Endodermal cell (in vitro differentiated cells): ENCODE measurements at places on chromosomes 13 and 19. TPM values are rescaled to one million over a fixed set of nuclear protein-coding genes. Genes with fewer than 3 reads are reported as not detected.

DNA sequence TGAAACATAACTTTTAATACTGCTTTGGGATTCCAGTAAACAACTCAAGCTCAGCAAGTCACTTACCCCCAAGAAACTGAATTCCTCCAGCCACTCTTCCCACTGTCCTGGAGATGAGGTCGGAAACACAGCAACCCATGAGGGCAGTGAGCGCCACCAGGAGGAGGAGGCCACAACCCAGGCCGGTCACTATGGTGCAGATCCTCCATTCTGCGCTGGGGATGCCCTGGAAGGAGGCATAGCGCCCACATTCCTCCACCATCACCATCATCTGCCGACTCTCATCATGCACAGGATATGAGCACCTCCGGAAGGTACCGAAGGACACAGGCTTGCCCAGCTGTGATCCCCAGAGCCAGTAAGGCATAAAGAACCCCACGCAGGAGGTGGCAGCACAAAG lies 2.2 kb downstream of the LHFPL6 start:
- peaks cover 36% of the 10 kb centered on the region for H3K27me3 ChIP-seq
- H3K4me3 ChIP-seq, result peak overlapping the region; percentile 29
- H3K36me3 ChIP-seq, result no peaks in the 10 kb centered on the region
- no peak overlapping the region for H3K27ac ChIP-seq
- peaks cover 4% of the 10 kb centered on the region for H3K4me1 ChIP-seq
- DNase-seq, result peak; percentile 86

DNA sequence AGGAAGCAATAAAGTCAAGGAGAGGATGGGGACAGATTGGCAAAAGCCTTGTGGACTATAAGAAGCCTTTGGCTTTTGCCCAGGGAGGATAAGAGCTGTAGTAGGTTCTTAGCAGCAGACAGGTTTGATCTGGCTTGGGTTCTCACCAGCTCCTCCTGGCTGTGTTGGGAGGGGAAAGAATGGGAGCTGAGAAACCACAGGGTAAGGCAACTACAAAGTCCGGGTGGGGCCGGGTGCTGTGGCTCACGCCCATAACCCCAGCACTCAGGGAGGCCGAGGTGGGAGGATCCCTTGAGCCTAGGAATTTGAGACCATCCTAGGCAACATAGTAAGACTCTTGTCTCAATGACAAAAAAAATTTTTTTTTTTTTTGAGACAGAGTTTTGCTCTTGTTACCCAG lies 20.6 kb downstream of the NECTIN2 start:
- H3K4me1 ChIP-seq, result no peaks in the 10 kb centered on the region
- DNase-seq, result no peak
- no peaks in the 10 kb centered on the region for H3K27me3 ChIP-seq
- peaks cover 81% of the 10 kb centered on the region for H3K36me3 ChIP-seq
- no peak overlapping the region for H3K27ac ChIP-seq

GRCh38 chr19:39923862-39924261 lies 10.6 kb downstream of the FCGBP start:
- H3K36me3 ChIP-seq, result no peaks in the 10 kb centered on the region
- no peak overlapping the region for H3K27ac ChIP-seq
- H3K4me3 ChIP-seq, result no peak overlapping the region

GRCh38 chr13:99018418-99019180 lies 40.7 kb upstream of the DOCK9 start:
- H3K27ac ChIP-seq, result no peak overlapping the region
- DNase-seq, result no peak
- no peaks in the 10 kb centered on the region for H3K4me1 ChIP-seq
- H3K27me3 ChIP-seq, result no peaks in the 10 kb centered on the region
- no peaks in the 10 kb centered on the region for H3K36me3 ChIP-seq
- H3K4me3 ChIP-seq, result no peak overlapping the region

DNA sequence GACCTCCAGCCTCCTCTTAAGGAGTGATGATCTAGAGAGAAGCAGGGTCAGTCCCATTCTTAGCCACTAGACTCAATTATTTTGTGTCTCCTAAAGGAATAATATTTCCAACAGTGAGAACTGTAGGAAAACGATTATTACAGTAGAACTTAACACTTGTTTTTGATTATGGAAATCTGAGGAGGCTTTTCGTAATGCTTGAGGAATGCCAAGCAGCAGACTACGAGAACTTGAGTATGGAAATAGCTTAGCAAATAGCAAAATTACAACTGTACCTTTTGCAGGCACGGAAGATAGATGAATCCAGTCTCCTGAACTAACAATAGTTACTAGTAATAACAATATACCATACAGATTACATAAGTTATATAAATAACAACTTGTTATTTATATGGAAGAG lies 12.2 kb downstream of the BRD4 start:
- no peaks in the 10 kb centered on the region for H3K27me3 ChIP-seq
- H3K4me1 ChIP-seq, result peaks cover 14% of the 10 kb centered on the region
- no peaks in the 10 kb centered on the region for H3K36me3 ChIP-seq
- DNase-seq, result no peak
- H3K4me3 ChIP-seq, result no peak overlapping the region
- no peak overlapping the region for H3K27ac ChIP-seq

DNA sequence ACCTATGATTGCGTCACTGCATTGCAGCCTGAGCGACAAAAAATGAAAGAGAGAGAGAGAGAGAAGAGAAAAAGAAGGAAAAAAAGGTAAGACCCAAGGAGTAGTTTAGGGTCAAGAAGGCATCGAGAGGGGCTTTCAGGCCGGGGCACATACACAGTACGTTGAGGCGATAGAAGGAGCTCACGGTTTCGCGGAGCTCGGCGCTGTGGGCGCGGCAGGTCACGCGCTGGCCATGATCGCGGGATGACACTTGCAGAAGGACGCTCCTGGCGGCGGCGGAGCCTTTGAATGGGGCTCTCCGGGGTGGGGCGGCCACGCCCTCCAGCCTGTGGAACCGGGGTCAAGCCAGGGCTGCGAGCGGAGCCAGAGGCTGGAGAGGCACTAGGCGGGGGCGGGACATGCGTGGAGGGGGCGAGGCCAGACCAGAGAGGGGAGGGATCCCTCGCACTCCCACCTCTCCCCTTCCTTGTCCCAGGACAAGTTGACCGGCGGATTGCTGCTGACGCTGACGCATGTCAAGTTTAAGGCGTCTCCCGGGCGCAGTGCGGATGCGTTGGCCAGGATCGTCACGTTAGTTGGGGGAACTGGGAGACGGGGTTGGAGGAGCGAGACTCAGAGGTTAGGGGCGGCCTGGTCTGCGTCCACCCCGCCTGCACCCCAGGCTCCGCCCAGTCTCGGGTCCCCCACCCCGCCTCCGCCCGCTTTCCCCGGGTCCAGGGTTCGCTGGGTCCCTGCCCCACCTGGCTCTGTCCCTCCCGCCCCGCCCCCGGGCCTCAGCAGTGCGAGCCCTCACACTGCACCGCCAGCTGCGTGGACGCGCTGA lies 6.9 kb downstream of the NPHS1 start:
- peak; percentile 77 for DNase-seq
- H3K27ac ChIP-seq, result no peak overlapping the region
- no peaks in the 10 kb centered on the region for H3K4me1 ChIP-seq
- H3K36me3 ChIP-seq, result no peaks in the 10 kb centered on the region

DNA sequence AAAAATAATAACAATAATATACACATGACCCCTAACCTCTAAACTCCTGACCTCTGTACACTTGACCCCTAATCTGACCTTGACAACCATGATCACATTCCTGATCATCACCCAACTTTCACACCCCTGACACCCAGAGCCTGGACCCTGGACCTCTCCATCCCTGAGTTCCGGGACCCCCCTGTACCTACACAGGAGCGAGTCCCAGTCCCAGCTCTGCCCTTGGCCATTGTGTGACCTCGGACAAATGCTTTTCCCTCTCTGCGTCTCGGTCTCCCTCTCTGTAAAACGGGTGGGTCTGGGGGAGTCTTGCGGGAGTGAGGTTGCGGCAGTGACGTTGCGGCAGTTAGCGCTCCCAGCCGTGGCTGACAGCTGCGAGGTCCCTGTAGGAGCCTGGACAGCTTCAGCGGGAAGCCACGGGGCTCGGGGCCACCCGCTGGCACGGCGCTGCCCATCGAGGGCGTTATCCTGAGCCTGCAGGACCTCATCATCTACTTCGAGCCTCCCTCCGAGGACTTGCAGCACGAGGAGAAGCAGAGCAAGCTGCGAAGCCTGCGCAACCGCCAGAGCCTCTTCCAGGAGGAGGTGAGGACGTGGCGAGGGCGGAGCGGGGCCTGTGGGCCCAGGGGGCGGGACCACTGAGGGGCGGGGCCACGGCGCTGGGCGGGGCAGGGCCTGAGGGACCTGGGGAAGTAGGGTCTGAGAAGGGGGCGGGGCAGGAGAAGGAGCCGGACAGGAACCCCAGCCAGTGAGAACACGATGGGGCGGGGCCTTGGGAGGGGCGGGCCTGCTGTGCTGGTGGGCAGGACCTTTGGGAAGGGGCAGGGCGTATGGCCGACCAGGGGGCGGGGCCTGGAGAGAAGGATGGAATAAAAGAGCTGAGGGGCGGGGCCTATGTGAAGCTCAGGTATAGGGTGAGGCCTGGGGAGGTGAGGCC lies 19.2 kb downstream of the RYR1 start:
- no peak overlapping the region for H3K27ac ChIP-seq
- no peaks in the 10 kb centered on the region for H3K27me3 ChIP-seq
- DNase-seq, result peak; percentile 99
- H3K36me3 ChIP-seq, result no peaks in the 10 kb centered on the region

The MEIOSIN gene
- 0.09 TPM in 1 of 2 replicates, not detected in the other for total RNA-seq

The PCP2 gene
- total RNA-seq, result 5.9 TPM in 1 of 3 replicates, not detected in the others

The LGALS14 gene
- total RNA-seq, result 0.77 TPM in 1 of 2 replicates, not detected in the other
